Dorsolateral prefrontal cortex (tissue), 122 donors: ENCODE measurements at places on chromosomes 11 and 22. TPM values are rescaled to one million over a fixed set of nuclear protein-coding genes. Genes with fewer than 3 reads are reported as not detected.

The C11orf21 gene
- 0.82 TPM for total RNA-seq

The C11orf68 gene
- 88.6 TPM for total RNA-seq

The OR4D5 gene
- not detected for total RNA-seq

The IL10RA gene
- total RNA-seq = 7.5 TPM

The CLDN5 gene
- 38.9 TPM for total RNA-seq

The RABL2B gene
- 62.3 TPM for total RNA-seq

The VWA5A gene
- total RNA-seq = 17.3 TPM

The SLC22A12 gene
- total RNA-seq = not detected

The CSNK1E gene
- 228 TPM for total RNA-seq

The SLC6A5 gene
- total RNA-seq = 0.16 TPM

The KRTAP5-3 gene
- not detected for total RNA-seq

The OR8G1 gene
- not detected for total RNA-seq

The MUC2 gene
- not detected for total RNA-seq

The CFAP300 gene
- total RNA-seq = 1.2 TPM
